ENCODE measurements at places on chromosomes 12 and 14.

DNA sequence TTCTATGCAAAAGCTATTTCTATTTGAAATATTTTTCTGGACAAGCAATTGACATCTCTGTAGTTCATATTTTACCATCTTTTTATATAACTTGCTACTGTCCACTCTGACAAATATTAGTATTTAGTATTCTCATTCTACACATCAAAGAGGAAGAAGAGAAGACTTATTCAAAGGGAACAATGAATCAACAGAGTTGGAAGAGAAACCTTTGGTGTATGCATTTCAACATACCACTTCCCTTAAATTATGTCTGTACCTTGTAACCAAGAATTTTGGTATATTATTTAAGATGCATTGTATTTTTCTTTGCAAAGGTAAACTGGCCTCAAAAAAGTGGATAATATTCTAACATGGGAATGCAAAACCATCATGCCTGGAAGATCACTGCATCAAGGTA is 72.1 kb upstream of the DUSP6 start:
- no peak for DNase-seq

DNA sequence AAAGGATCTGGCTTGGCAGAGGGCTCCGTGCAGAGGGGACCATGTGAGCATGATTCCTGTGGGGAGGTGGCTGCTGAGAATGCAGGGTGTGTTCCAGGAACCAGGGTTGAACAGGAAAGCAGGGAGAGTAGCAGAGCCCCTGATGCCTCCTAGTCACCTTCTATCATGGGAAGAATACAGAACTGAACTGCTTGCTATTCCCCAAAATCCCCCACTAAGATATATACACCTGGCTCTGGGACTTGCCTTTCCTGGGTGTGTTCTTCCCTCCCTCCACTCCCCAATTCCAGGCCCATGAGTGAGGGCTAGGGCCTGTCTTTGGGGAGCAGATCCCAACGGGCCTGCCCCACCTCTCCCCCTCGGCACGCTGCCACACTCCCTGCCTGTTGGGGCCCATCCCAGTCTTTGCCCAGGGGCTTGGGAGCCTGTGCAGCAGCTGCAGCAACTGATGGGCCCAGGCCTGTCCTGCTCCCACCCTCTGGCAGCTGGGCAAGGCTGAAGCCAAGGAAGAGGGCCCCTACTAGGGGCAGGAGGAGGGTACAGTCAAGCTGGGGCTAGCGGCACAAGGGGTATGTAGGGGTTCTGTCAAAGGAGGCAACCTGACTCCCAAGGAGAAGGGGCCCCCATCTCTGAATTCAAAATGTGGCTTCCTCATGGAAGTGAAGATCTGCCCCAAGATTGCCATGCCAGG is 3.2 kb downstream of the AJUBA start:
- no peak for DNase-seq

GRCh38 chr12:111209811-111210210 is 159.1 kb downstream of the PHETA1 start:
- DNase-seq: no peak

DNA sequence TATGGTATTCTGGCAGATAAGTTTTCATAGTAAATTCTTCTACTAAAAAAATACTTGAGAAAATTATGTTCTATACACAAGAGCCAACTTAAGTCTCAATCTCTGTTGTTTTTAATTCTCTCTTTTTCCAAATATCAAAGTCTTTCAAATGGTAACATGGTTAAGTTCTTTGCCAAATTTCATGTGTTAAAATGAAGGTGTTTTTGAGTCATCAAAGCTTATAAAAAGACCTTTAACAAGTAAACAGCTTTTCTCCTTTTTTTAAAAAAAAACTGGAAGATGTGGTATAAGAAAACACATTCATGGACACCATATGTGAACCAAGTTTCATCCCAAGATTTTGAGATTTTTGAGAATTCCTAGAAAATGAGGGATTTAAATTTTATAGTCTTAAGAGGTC is 111.3 kb downstream of the FOXG1 start:
- no peak for DNase-seq

DNA sequence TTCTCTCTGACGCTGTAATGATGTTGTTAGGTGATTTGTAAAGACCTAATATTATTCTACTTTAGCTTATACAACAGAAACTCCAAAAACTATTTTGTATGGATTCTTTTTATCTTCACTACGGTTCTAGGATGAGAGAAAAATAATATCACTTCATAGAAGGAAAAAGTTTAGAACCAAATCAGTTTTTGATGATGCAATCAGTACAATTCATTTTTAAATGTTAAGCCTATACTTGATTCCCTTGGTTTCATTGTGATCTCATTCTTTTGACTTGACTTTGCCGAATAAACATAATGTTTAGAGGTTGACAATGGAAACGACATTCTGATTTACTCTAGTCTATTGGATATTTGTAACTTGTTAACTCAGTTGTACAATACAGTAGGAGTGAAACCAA is 24.6 kb upstream of the ERGIC2 start:
- DNase-seq: no peak

DNA sequence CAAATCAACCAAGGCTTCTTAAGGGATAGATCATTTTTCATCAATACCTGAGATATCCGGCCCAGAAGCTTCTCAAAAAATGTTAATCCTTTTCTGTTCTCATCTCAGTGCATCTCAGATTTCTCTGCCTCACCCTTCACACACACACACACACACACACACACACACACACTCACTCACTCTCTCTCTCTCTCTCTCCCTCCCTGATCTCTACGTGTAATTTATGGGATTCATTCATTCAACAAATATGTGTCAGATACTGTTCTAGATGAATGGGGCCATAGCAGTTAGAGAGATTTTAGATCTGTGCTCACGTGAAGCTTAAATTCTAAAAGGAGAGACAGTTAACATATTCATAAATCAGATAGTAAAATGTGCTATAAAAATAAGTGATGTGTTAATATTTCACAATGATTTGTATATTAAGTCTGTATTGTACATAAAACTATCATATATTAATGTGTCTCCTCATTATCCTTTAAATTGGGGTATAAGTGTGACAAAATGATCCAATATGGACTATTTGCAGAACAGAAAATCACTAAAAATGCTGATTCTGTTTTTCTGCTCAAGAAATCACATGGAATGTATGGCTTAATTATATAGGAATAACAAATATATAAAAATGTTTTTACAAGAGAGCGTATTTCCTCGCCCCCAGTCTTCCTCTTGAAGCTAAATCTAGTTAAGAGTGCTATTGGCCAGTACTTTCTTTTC is 7.3 kb upstream of the FRMD6 start:
- DNase-seq: no peak

DNA sequence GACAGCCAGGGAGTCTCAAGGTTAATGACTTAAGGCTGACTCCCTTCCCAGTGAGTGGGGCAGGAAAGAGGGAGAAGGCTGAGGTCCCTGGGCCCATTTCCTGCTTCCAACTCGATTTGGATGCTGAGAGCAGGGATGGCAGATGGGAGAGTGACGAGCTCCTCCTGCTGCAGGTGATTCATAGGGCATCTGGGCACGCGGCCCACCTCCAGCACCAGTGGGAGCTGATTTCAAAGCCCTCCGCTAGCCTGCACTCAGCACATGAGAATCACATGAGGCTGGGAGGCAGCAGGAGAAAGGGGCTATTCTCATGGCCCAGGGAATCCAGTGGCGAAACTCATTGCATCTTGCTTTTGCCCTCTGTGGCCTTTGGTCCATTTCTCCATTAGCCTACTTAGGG is 90.8 kb downstream of the SSPN start:
- DNase-seq: no peak

DNA sequence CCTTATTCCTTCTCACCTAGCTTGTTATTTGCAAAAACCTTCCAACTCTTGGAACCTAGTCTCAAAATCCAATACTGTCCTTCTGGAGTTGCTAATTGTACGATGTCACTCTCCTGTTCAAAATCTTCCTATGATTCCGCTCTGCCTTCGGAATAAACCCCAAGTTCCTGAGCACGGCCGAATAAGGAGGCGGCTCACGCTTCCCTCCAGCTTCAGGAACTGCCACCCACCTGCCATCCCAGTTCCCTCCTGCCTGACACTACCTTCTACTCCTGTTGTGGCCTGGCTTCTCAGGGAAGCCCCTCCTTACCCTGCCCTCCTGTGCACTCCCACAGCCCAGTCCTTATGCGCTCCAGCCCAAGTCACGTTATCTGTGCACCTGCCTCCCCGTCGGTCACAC is 73.2 kb downstream of the SETD3 start:
- DNase-seq: no peak

DNA sequence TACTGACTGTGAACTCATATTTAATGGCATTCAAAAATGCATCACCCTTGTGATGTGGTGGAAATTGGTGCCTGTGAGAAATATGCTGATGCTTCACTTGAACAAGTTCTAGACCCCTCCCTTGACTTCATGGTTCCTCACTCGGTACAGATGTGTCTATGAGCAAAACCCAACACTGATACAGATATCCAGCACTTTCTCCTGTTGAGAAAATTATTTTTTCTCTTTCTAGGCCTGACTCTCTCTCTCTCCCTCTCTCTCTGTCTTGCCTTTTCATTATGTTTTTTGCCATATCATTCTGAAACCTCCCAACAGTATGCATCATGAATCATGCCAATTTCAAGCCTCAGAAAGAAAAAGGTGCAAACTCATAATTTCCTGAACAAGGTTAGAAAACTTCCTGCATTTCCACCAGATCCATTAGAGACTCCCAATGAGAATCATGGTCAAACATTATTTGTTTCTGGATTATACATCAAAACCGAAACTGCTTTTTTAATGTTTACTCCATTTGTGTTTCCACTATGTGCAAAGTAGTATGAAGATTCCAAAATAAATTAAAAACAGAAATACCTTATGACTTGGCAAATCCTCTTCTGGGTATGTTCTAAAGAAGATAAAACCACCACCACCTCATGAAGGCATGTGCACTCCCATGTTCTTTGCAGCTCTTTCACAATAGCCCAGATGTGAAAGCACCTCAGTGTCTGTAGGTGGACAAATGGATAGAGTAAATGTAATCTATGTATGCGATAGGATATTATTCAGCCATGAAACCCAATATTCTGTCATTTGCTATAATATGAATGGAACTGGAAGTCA is 543.6 kb downstream of the TMEM121 start:
- no peak for DNase-seq

DNA sequence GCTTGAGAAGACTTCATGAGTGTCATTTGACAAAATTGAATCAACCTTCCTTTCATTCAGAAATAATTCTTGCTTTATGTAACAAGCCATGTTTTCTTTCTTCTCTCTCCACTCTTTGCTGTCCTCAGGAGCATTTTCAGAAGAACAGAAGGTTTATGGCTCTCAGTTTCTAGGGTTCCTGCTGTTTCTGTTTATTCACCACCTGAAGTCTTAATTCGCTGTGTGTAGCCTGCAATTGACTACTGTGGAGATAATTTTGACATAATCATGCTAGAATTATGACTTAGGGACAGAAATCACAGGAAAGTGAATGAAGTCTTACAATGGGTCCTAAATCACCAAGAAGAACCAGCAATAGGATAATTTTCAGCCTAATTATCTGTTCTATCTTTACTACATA is 7.2 kb upstream of the PLEKHG7 start:
- no peak for DNase-seq

DNA sequence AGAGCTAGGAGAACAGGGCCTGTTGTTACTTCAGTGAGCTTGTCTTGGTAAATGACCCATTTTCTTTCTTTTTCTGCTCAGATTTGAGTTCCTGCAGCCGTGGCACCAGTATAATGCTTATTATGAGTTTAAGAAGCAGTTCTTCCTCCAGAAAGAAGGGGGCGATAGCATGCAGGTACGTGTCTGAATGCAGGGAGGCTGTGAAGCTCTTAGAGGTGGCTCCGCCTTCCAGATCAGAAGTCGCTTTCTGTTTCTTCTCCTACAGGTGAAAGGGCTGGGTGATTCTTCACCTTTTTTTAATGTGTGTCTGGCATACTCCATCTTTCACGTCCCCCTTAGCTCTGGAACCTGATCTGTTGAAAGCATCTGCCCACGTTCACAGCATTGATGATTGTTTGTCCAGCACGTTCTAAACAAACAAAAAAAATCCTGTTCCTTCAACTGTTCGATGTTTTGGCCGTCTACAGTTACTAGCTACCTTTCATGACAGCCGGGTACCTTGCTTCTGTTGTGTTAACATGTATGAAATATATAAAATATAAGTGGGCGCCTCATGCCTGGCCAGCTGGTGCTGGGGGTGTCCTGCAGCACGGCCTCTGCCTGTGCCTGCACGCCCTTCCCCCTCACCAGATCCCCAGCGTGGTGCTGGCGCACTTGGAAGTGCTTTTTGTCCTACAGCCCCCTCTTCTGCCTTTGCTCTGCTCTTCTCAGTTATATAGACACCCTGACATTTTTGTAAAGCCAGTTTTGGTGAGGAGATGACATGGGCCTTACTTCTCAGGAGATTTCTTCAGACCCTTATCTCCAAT is 44.6 kb downstream of the SFSWAP start:
- no peak for DNase-seq

DNA sequence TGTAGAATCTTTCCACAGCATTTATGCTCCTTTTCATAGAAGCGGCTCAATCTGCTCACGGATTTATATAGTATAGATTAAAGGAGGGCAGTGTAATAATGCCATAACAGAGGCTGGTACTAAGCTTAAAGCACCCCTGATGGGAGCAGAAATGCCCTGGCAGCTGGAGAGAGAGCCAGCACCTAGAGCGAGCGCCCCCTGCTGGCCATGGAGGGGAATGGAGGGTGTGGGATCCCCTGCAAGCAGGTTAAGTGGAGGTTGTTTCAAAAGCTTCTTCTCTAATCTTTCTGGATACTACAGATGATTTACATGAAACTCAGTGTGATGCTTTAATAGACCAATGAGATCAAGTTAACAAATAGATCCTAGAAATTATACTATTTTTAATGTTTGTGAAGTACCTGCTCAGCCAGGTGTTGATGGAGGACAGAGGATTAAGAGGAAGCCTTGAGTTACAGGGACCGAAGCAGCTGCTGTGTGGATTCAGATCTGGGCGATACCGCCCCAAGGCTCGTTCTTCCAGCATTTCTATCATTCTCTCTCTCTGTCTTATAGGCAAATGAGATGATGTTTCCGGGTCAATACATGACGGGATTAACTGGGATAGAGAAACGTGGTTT is 1519.3 kb upstream of the TMEM132C start:
- DNase-seq: no peak

DNA sequence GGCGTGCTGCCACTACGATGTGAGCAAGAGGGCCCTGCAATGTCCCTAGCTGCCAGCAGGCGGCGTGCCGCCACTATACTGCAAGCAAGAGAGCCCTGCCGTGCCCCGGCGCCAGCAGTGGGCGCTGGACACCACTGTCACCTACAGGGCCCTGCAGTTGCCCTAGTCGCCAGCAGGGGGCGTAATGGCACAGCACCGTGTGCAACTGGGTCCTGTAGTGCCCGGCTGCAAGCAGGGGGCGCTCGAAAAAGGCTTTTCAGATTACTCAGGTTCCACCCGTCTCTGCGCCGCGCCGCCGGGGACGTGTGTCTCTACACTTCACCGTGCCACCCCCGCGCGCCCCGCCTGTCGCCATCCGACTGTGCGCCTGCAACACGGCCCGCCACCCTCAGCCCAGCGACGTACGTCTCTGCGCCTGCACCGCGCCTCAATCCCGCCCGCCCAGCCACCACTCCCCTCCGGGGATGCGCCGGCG is 1356.9 kb downstream of the TMEM121 start:
- DNase-seq: no peak

- no peak for DNase-seq
Measured at GRCh38 chr12:50362671-50363070, 33.7 kb downstream of the FAM186A start.

Data from right renal cortex interstitium (tissue), 3 donors.